ENCODE measurements at places on chromosomes 12 and 14. TPM values are rescaled to one million over a fixed set of nuclear protein-coding genes. Genes with fewer than 3 reads are reported as not detected.

The AICDA gene
- total RNA-seq = not detected

The FITM1 gene
- not detected for total RNA-seq

The PTGER2 gene
- 23.3 TPM for total RNA-seq

The B4GALNT3 gene
- 1.1 TPM for total RNA-seq

The SMCO2 gene
- not detected for total RNA-seq

The ACRBP gene
- 1.2 TPM for total RNA-seq

DNA sequence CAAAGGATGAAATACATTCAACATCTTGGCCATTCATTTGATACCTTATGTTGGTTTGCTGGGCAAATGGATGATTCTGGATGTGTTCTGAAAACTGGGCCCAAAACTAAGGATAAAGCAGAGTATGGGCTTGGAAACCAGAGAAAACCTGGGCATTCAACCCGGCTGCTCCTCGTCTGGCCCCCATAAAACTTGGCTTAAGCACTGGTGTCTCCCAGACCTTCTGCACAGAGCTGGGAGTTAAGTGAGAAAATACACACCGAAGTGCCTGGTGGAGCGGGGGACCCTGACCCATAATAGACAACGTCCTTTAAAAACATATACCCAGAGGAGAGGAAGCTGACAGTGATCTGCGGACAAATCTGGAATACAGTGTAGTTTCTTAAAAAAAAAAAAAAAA lies 112.5 kb downstream of the FOXN3 start:
- no peak for DNase-seq

DNA sequence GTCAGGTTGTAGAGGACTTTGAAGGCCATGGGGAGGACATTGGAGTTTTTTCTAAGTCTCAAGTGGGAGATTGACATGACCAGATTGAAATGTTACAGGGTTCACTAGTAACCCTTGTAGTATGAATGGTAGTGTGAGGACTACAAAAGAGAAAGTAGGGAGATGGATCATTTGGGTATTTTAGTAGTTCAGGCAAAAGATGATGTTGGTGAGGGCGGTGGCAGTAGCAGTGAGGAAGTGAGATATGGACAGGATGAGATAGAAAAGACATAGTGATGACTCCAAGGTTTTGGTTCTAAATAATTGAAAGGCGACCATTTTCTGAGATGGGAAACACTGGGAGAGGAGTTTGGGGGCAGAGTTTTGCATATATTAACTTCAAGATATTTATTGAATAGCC lies 94.2 kb upstream of the CNTN1 start:
- DNase-seq = no peak

- peak; percentile 29 for DNase-seq
Observed at GRCh38 chr14:70622111-70622712, 19.5 kb upstream of the TTC9 start.

All from activated naive CD8-positive, alpha-beta T cell treated with anti-CD3 and anti-CD28 coated beads for 36 hours (primary cell).